ENCODE measurements at places on chromosomes 2 and 18.

DNA sequence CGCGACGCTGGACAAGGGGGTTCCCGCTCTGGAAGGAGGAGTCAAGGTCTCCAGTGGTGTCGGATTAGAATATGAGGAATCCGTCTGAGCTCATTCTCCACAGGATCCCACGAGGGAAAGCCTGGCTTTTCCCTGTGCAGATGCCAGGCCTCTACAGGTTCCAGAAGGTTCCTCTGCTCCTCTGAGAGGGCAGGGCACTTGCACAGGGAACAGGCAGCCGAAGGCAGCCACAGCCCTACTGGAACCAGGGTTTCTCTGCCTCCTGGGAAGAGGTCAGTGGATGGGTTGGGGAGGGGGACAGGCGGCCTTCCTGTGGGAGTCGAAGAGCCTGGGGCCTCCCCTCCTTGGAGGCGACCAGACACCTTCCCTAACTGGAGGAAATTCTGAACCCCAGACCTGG lies 1.7 kb upstream of the AQP12A start:
- no peak for DNase-seq

- no peak for DNase-seq
These were observed 260.0 kb upstream of the FN1 start for GRCh38 chr2:215695861-215696260.

- DNase-seq: no peak
These were observed 82.1 kb downstream of the TMEM182 start for GRCh38 chr2:102843764-102844443.

DNA sequence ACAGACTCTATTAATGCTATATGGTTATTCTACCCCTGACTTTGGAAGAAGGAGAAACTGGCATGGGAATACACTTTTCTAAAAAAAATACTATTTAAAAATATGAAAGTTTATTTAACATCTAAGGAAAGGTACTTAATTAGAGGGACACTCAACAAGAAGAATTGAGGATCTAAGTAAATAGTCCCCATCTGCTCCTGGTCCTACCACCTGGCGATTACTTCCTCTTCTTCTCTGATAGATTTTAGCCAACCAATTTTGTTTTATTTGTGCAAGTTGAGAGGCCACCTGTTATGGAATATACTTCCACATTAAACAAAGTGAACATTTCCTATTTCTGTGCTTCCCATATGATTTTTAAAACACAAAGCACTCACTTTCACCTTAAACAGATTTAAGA lies 111.7 kb downstream of the BCL2 start:
- no peak for DNase-seq

DNA sequence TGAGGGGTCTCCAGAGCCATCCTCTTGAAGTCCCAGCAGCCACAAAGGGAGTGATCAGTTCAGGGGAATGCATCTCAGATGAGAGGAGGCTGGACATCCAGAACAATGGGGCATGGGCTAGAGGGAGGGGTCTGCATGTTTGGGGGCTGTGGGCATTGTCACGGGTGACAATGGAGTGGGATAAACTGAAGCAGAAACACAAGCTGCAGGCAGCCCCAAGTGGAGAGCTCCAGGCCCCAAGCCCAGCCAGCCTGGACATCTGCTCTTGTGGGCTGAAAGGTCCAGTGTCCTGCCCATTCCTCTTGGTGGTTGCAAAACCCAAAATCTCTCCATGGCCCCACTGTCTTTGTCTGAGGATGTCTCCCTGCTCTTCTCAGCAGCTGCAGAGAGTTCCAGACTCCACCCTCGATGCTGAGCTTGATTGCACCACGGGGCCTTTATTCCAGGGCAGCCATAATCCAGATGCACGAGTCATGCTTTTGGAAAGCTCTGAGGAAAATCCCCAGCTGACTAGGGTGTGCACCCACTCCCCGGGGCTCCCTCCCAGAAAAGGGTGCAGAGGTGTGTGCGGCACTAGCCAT lies 149.4 kb downstream of the TNS1 start:
- no peak for DNase-seq

- DNase-seq: no peak
These were observed 65.8 kb upstream of the EFEMP1 start for GRCh38 chr2:55989405-55989804.

- DNase-seq: no peak
These were observed 100.5 kb upstream of the LMAN1 start for GRCh38 chr18:59459369-59460071.

DNA sequence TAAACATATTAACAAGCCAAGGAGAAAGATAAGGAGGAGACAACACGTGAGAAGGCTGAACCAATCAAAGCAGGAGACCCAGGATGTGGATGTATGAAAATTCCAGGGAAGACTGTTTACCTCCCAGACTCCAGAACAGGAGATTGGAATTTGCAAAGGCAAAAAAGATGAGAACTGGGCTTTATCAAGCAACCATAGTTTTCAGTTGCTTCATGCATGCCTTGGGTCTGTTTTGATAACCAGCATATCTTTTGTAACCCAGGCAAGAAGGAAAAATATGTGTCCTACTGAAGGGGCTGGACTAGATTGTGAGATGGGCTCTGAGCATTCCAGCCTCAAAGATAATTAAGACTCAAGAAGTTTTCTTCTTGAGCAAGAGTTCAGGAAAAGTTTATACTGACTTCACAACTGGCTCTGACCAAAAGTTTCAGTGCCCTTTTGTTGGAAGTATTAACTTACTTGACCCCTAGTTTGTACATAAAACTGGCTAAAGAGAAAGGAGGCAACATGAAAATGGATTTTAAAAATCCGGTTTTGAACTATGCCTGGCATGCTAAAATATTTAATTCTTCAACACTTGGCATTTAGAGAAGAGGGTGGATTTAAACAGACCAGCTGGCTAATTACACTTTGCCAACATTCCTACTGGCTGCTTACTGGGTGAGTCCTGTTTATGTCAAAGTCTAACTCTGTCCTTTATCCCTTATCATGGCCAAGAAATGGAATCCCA lies 79.3 kb upstream of the CD28 start:
- no peak for DNase-seq

DNA sequence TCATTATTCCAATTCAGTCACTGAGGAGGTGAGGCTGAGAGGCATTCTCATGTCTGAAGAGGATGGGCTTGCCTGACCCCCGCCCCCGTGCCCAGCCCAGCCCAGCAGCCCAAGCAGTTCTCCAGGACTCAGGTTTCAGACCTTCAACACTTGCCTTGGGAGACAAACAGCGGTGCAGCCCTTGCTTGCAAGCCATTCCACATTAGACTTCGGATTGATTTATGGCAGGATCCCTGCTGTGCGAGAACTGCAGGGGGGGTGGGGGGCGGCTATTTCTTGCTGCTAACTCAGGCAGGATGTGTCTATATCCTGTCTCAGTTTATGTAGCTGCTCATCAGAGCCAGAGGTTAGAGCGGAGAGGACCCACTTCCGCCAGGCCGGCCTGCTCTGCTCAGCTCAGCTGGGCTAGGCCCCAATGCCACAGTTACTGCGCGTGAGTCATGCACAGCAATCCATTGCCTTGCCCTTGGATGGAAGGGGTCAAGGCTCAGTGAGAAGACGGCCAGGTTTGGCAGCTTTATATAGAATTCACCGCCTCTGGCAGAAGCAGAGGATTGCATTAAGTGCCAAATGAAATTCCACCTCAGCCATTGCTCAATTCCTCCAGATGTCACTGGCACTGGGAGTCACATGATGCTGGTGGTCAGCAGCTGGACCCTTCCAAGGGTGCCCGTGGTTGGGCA lies 1.8 kb downstream of the GYPC start:
- DNase-seq: no peak

- no peak for DNase-seq
These were observed 36.3 kb downstream of the ARHGEF33 start for GRCh38 chr2:38925982-38926381.

DNA sequence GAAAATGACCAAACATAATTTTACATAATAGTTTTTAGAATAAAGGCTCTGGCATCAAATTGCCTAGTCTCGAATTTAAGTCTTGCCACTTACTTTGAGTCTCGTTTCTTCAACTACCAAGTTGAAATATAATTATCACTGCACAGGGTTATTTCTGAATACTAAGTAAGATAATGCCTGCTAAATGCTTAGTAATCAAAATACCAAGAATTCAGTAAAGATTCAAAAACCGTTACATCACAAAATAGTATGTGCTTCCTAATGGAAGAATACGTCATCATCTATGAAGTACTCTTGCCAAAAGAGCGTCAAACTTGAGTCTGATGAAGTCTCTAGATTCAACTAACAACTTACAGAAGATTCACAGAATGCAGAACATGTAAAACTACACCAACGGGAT lies 40.5 kb downstream of the ATL2 start:
- DNase-seq: no peak

GRCh38 chr18:33699372-33699771 lies 121.4 kb downstream of the ASXL3 start:
- DNase-seq: no peak

DNA sequence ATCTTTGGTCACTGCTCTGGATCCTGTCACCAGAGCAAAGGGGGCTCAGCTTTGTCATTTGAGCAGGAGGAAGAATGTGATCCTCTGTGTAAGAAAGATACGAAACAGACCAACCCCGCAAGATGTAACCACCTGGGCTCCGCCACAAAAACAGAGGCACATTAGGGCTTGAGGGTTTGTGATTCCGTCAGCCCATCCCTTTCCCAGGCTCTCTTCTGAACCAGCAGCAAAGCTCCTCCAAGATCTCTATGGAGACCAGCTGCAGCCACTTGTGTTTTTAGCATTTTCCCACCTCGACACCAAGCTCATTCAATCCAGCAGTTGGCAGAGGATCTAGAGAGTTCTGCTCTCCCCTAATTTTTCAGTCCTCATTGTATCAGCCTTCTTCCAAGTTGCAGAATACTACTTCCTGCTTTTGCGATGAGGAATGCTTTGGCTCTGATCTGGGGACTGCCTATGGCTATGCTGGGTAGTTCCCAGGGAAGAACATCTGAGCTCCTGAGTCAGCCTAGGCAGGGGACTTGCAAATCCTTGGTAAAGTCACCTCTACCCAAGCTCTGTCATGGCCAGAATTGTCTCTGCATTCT lies 139.6 kb upstream of the RAB12 start:
- DNase-seq: no peak

DNA sequence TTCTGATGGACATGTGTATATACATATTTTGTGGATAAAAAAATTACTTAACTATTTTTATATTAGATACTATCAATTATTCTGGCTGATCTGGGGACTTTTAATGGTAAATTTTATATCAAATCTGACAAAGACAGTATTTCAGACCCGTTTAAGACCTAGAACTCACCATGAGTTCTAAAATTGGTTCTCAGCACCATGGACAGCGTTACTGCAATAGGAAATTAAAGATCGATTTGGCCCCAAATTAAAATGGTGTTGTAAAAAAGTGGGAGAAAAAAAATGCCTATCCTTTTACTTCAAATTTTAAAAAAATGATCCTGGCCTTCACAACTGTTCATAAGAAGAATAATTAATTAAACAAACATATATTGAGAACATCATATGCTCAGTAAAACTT lies 919 bp upstream of the SCN2A start:
- DNase-seq: no peak

- no peak for DNase-seq
These were observed 174.7 kb downstream of the MTX2 start for GRCh38 chr2:176443946-176444345.

DNA sequence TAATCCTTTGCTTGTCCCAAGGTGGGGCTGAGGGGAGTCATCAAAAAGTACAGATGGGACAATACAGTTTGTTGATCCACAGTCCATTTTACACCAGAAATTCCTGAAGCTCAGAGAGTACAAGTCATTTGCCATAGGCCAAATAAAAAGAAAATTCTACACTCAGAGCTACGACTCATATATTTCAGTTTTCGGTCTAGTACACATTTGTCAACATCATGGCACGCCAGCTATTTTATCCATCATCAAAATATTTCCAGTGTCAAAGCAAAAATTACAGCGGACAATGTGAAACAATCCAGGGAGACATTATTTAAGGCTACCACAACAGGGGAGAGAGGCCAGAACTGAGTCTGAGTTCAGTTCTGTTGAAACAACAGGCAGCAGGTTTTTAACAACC lies 587.5 kb upstream of the DSEL start:
- no peak for DNase-seq

GRCh38 chr2:74648009-74648443 lies at the start of gene M1AP:
TSS of gene M1AP (minus strand) at chr2:74648330. CDS start at chr2:74640275, 8,055 bp downstream.
- no peak for DNase-seq

DNA sequence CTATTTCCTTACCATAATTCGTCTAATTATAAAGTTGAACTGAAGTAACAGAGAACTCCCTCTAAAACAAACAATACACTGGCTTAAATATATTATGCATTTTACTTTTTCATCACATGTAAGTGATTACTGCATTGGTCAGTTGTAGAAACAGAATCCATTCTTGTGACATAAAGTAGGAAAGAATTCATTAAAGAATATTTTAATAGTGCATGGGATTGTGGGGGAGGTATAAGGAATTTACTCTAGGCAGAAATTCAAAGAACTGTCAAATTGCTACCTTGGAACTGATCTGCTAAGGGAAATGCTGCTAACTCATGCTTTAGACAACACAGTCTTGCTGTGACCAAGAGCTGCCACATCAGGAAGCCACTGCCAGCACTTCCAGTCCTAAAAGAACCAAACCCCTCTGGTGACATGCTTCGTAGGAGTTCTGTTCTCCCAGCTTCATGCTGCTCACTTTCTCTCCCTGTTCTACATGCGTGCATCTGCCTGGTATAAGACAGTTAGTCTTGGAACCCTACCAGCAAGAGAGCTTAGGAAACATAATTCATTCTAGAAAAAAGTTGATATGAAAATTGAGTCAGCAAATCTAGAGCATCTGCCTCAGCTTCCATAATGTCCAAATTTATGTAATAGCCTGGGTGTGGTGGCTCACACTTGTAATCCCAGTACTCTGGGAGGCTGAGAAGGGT lies 1137.6 kb upstream of the NXPH2 start:
- no peak for DNase-seq

GRCh38 chr2:19575641-19576040 lies 217.2 kb upstream of the OSR1 start:
- no peak for DNase-seq

DNA sequence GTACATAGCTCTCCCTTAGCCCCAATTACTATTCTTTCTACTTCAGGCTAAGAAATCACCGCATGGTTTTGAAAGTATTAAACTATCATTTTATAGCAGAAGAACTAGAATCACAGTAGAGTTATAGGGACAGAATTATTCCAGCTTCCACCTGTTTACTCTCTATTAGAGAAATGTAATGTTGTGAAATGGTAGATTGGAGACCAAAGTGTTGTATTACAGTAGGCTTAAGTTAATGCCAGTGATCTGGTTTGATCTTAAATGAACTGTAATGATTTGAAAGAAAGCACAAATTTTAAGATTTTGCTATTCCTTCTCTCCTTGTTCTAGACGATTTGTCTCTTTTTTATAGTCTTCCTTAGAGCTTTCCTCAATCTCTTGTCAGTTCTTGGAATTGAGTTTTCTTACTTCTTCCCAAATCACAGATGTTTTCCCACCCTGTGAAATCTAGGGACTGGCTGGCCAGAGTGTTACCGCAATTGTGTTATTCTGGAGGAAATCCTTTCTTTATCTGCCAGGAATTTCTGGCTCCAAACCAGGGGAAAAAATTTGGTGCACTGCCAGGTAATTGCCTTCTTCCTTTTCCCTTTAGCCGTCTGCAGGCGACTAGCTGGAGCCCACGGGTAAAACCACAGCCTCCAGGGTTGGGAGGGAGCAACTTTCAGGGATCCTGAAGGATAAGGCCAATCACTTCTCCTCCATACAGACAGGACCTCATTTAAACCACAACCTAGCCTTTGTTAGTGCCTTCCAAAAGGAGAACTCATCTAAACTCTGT lies 51.7 kb downstream of the NOP58 start:
- DNase-seq: no peak

Data from stimulated activated CD8-positive, alpha-beta memory T cell treated with anti-CD3 and anti-CD28 coated beads, Interleukin-15, amount 100 ng/mL, for 24 hours (primary cell).